ENCODE measurements at places on chromosomes 12 and 14.

- no peak for DNase-seq
These were observed 40.8 kb downstream of the VDR start for GRCh38 chr12:47863985-47864384.

DNA sequence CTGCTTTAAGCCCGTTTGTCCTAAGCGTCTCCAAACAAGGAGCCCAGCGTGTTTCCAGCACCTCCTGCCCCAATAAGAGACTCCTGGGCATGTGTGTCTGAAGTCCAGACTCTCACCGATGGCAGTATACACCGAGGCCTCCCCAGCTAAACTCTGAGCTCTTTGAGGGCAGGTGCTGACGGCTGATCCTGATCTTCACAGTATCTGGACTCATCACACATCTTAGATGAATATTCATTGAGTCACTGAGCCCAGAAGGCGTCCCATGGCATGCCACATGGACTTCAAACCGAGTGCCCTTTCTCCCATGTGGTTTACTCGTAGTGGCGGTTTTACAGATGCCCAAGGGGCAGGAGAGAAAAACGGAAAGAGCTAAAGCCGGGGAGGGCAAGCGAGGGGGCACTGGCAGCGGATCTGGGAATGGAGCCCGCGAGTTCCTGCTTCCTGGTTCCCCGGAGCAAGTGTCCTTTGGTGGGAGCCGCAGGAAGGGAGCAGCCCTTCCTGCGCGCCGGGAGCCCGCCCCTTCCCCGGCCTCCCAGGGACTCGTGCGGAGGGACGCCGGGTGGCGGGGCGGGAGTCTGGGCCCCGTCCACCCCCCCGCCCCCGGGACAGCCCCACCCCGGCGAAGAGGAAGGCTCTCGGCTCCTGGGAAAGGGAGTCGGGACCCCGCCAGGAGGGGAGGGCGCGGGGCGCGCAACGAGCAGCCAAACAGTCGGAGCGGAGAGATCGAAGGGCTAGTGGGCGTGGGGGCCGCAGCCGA lies 585 bp upstream of the TEAD4 start:
- DNase-seq: no peak

DNA sequence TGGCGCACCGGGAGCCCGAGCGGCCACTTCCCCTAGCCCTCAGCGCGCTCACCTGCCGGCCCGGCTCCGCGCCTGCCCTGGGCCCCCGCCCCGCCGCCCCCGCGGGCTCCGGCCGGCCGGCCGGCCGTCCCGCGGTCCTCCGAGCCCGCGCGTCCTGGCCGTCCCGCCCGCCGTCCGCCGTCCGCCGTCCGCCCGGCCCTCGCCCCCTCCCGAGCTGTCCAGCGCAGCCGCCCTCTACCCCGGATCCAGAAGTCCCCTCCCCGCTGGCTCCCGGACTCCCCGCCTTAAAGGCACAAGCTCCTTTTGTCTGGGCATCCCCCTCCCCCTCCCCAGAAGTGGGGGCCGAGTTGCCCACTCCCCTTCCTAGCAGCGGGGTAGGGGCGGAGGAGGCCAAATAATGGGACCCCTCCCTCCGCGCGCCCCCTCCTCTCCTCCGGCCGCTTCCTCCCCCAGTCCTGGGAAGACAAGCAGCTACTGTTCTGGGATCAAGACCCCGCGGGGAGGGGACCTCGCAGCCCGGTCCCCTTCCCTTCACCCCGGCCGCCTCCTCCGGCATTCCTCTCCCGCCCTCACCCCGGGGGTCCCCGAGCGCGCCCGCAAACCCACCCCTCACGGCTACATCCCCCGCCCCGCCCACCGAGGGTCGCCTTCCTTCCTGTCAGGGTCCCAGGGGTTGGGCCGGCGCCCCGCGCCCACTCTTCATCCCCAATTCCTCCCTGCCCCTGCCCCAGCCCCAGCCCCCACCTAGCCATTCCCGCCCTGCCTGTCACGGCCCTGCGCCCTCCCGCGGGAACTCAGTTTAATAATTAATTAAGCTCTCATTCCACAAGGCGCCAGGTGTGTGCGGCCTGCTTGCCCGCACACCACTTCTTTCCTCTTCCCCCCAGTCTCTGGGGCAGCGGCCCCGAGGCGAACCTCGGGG lies at the start of gene ADCY6:
Gene ADCY6, minus strand, starts transcription at position 236 of the 922 bp plus-strand sequence. CDS start 5,655 bp downstream, outside the sequence.
- DNase-seq: no peak

- DNase-seq: no peak
These were observed 282.5 kb upstream of the NOS1 start for GRCh38 chr12:117643971-117644370.

GRCh38 chr14:22653012-22653621 lies 9.0 kb upstream of the OR6J1 start:
- DNase-seq: peak; percentile 29

DNA sequence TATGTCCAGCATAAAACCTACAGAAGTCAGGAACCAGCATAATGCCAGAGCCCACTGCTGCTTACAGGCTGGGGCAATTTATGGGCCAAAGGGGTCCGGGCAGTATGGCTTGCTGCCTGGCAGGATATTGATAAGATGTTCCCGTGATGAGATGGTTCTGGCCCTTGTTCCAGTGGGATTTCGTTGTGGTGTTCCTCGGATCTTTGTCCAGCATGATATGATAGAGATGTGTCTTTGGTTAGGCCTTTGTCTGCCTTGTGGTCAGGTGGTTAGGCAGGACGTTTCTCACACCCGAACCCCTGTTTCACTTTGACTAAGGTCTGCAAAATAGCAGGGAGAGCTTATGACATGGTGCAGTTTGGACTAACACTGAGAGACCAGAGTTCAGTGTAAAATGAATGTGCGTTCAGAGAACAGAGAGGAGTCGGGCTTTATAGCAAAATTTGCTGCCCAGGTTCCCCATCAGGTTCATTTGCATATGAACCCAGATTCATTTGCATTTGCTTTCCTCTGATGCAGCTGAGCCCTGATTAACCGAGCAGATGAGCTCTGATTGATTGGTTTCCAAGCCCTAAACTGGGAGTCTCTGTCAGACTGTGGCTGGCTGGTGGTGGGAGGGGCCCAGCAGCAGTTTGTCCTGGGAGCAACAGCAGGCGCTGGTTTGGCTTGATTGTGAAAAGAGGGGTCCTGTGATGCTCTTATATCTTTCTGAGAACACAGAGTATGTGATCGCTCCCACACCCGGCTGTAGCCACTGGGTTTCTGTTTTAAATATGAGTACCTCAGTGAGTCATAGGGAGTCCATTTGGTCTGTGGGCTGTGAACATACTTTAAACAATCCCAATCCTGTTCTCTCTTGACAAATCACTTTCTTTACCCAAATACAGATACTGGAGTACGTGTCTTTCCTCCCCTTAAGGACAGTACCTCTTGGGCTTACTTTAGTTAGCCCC lies 156.3 kb upstream of the PZP start:
- peak; percentile 30 for DNase-seq

DNA sequence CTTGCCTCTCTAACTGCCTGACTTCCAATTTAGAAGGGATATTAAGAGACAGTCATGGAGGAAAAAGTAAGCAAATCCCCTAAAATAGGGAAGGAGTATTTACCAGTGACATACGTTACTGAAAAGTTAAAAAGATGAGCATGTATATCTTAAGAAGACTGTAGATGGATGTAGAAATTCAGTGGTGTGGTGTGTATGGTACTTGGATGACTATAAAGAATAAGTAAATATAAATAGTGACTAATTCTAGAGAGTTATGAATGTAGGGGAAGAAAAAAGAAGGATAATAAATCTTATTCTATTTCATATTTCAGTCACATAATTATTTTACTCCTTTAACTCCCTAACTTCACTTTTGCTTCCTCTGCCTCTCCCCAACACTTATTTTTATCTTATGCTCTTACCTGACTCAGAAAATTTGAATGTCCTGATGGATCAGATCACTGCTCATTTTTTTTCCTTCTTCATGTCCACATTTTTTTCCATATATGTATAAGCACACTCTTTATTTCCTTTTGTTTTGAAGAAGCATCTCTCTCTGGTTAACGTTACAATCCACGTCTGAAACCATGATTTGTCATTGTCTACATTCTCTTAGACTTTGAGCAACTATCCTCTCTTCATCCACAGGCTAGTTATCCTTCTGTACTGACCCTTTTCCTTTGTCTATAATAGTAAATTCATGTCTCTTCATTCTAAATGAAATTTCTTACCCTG lies 422.7 kb upstream of the SYT1 start:
- no peak for DNase-seq

DNA sequence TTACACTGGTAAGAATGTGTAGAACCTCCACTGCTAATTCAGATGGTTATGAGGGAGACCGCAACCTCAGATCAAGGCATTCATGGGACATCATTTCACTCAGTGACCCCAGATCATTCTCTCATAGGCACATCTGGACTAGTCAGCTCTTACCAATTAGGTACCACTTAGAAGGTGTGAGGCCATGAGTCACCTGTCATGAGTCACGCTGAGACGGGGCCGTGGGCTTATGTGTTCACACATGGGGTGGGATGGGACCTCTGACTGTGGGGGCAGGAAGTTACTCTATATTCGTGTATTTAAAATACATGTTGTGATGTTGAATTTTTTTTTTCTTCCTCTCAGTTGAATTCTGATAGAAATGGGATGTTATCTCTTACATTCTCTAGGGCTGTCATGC lies 55.9 kb downstream of the CCDC92 start:
- DNase-seq: peak; percentile 79

- no peak for DNase-seq
These were observed 389.6 kb upstream of the ATP2B1 start for GRCh38 chr12:90098132-90098779.

GRCh38 chr12:71315328-71315985 lies 124.1 kb upstream of the LGR5 start:
- no peak for DNase-seq

- no peak for DNase-seq
These were observed 50.2 kb downstream of the C14orf132 start for GRCh38 chr14:96089401-96089800.

DNA sequence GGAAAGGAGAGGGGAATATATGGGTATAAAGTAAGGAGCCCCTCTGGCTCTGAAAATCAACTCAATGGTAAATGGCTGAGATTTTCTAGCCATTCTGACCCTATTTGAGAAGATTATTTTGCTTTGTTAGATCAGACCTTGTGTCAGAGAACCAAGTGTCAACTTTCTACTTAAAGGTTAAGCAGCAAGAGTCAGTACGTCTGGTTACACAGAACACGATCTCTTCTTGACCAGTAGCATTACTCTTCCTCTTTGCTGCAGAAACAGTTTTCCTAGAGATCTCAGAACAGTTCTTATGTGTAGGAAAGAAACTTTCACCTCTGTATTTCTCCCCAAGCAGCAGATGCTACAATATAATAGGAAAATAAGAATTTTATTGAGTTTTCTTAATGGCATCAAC lies 47.4 kb upstream of the BTG1 start:
- DNase-seq: no peak

DNA sequence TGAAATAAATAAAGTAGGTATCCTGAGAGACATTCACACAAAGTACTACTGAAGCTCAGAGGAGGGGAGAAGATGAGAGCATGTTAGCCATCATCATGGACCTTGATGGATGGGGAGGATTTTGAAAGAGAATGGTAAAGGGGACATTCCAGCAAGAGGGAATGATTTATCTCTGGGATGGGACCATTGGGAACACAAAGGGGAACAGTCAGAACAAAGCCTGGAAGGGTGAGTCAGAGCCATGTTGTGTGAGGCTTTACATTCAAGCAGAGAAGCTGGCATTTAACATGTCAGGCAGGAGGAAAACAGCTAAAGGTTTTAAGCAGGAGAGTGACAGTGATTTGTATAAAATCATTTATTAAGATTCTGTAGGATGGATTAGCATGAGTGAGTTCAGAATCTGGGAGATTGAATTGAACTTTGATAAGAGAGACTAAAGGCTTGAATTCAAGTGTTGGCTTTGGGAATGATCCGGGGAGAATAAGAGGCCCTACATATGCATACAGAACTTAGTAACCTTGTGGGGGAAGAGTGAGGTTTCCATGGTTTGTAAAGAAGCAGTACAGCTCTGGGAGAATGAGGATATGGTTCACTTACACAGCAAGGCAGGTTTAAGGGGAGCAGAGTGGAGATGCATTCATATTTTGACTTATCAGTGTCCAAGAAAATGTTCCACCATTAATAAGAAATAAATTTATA lies 174.4 kb downstream of the SYT10 start:
- DNase-seq: no peak

DNA sequence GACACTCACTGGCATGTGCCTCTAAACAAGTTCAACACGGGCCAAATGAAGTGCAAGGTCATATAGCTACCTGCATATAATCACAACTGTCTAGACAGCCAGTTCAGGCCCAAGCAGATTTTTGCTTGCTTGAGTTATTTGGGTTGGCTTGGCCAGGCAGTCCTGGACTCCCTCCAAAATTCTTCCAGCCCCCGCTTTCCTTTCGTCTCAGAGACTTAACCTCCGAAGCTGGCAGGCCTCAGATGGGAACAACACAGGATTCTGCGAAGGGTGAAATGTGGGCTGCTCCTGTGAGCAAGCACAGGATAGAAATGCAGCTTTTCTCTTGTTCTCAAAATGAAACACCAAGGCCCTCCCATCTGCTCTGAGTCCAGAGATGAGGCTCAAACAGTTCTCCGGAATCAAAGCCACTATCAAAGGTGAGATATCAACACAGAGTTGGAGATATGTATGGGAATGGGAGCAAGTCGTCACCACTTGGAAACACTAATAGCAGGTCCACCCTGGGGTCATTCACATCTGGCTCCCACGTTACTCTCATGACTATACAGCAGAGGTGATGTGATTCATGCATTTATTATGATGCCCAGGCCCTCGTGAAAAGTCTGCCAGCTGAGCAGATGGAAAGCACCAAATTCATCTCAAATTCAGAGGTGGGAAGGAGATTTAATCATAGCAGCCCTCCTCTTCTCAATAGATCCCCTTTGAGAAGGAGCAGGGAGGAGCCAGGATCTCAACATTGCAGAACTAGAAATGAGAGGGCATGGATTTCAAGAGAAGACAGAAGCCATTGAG lies 389.8 kb downstream of the NUAK1 start:
- DNase-seq: no peak

DNA sequence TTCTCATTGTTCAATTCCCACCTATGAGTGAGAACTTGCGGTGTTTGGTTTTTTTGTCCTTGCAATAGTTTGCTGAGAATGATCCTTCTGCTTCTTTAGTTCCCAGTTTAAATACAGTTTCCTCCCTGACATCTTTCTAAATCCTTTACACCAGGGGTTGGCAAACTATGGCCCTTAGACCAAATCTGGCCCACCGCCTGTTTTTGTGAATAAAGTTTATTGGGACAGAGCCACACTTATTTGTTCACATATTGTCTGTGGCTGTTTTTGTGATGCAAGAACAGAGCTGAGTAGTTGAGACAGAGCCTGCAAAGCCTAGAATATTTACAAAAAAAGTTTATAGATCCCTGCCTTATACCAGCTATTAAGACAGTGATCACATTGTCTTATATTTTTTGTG lies 53.7 kb downstream of the SERPINA10 start:
- no peak for DNase-seq

GRCh38 chr12:25977047-25977446 lies 18.6 kb downstream of the RASSF8 start:
- DNase-seq: no peak

GRCh38 chr12:120791669-120792176 lies 66.1 kb downstream of the ACADS start:
- no peak for DNase-seq

DNA sequence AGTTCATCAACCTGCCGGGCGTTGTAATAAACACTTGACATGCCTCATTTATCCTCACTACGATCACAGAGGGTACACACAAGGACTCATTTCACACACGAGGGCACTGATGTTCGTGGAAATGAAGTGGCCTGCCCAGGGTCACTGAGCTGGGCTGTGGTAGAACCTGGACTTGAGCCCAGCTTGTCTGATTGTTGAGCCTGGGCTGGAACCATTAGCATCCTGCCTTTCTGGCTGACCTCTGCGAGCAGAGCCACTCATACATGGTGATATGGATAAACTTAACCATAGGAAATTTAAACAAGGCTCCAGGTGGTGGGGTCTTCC lies 16.6 kb upstream of the JDP2 start:
- no peak for DNase-seq
